ENCODE measurements at places on chromosomes 2 and 18.

- DNase-seq = no peak
Measured at GRCh38 chr2:147945660-147946059, 74.9 kb downstream of the ORC4 start.

- DNase-seq = no peak
Measured at GRCh38 chr2:133674433-133675331, 106.4 kb upstream of the NCKAP5 start.

DNA sequence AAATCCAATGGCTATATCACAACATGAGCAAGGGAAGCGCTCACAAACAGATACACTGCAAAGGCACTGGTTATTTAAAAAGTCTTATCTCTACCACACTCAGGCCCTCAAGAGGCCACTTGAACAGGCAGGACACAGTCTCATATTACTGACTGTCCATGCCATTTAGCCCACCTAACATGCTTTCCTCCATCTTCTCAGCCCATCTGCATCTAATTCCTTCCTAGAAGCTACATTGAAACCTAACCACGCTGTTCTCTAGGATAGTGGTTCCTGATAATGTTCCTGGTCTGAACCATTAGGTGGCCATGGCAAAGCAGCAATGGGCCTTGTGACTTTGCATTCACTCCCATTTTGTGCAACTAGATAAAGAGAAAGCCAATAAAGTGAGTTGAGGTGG is 22.5 kb upstream of the NEB start:
- no peak for DNase-seq

DNA sequence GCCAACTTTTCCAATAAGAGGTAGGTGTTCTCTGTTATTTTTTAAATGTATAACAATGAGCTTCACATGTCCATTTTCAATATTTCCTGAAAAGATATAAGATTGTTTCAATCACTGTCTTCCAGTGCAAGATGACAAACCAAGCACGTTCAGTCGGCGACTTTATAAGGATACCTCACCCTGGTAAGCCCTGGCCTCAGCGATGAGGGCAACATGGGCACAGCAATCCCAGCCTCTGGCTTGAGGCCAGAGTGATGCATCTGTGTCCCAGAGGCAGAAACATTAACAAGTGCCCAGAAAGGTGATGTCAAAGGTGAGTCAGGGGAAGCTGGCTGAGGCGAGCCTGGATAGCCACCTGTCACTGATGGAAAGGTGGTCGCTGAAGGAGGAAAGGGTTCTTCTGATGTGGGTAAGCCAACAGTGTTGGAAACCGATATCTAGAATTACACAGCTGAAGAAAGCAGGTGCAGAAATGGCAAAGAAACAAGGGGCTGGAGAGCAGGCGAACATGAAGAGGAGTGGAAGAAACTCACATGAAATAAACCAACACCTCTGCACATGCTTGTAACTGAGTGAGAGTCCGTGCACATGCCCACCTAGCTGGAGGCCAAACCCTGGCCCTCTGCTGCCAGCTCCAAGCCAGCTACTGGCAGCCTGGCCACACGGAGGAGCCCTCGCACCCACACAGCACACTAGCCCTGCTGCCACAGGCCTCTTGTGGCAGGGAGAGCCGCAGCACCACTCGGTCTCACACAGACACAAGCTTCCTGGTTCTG is 65.5 kb downstream of the FBXO15 start:
- DNase-seq = peak; percentile 80

- no peak for DNase-seq
Measured at GRCh38 chr18:26734760-26735159, 130.7 kb downstream of the AQP4 start.

GRCh38 chr2:209719034-209719433 is 52.6 kb upstream of the UNC80 start:
- no peak for DNase-seq

GRCh38 chr2:43045866-43046265 is 180.5 kb downstream of the ZFP36L2 start:
- no peak for DNase-seq

- DNase-seq = no peak
Measured at GRCh38 chr2:236982693-236983455, 102.8 kb upstream of the COPS8 start.

GRCh38 chr18:69537183-69537582 is 136.5 kb downstream of the DOK6 start:
- no peak for DNase-seq

GRCh38 chr2:217588266-217588665 is 414.5 kb downstream of the TNS1 start:
- no peak for DNase-seq

GRCh38 chr2:84748341-84748740 is 132.5 kb downstream of the TRABD2A start:
- DNase-seq = no peak

GRCh38 chr2:232377319-232377718 is 1.2 kb upstream of the ALPP start:
- no peak for DNase-seq

DNA sequence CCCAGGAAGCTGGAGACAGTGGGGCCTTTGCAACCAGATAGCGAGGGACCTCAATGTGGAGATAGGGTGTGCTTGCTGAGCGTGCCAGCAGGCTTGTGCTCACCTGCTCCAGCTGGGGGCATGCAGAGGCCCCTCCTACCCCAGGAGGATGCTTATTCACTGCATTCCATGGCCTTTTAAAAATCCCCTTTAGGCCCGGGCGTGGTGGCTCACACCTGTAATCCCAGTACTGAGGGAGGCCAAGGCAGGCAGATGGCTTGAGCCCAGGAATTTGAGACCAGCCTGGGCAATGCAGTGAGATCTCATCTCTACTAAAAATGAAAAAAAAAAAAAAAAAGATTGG is 54.5 kb downstream of the ODC1 start:
- no peak for DNase-seq

DNA sequence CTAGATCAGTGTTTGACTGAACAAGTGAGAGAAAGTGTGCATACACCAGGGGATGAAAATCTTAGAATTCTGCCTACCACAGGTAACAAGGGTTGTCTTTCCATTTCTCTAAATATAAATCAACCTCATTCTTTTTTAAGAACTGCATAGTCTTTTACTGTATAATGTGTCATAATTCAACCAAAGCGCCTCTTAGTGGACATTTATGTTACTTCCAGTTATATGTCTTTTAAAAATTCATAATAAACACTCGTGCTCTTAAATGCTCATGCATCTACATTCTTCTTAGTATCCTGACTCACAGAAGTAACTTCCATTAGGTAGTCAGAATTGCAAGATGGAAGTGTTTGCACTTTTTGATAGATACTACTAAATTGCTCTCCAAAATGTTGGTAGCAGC is 76.2 kb downstream of the CHRNA1 start:
- no peak for DNase-seq

- DNase-seq = no peak
Measured at GRCh38 chr2:213848631-213849030, 562.2 kb upstream of the VWC2L start.

DNA sequence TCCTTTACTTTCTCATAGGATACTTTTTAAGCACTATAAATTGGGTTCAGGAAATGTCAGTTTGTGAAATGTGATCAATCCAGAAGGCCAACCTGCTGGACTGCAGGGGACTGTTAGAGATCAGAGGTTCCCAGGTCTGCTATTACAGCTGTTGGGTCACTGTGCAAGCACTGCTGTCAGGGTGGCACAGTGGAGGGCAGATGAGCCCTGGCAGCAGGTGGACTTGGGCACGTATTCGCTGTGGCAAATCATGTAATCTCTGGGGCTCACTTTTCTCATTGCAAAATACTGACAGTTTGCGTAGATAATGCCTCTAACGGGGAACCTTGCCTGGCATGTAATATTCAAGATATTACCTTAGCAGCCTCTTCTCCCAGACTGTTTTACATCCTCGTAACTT is 18.1 kb downstream of the RAB31 start:
- no peak for DNase-seq

DNA sequence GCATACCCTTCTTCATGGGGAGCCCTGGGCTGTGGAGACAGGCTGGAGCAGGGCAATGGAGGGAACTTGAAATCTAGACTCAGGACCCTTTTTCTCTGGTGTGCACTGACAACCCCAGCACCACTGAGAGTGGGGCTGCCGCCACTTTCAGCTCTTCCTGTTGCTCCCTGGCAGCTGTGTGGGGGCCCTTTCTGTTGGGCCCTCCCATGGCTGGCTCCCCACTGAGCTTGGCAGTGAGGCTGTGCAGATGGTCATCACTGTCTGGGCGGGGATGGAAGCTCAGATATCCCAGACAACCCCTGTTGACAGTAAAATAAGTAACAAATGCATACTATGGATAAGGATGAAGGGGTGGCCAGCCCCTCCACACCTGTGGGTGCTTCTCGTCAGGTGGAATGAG is 6.7 kb downstream of the MYO7B start:
- no peak for DNase-seq

DNA sequence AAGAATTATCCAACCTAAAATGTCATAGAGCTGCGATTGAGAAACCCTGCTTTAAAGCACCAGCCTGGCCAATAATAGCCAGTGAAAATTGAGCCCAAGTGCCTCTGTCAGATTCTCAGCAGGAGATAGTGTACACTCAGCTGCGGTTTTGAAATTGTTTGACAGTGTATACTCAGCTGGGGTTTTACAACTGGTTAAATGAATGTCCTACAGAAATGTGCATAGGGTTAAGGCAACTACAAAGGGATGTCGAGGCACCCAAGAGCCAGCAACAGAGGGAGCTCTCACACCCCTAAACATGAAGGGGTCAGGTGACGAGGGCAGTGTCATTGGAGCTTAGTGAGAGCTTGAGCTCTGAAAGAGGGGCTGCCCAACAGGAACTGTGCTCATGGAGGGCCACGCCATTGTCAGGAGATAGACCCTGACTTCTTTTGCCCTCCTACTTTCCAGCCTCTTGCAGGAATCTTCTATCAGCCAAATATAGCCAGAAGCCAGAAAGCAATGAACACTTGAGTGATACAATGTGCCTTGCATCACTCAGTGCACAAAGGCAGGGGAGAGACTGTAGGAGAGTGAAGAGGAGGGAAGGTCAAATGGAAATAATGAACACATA is 15.1 kb downstream of the ACTG2 start:
- DNase-seq = peak; percentile 74

- no peak for DNase-seq
Measured at GRCh38 chr2:204538182-204539018, 6.9 kb upstream of the PARD3B start.

GRCh38 chr18:58045242-58046092 is 1.4 kb downstream of the NEDD4L start:
- DNase-seq = peak; percentile 40

DNA sequence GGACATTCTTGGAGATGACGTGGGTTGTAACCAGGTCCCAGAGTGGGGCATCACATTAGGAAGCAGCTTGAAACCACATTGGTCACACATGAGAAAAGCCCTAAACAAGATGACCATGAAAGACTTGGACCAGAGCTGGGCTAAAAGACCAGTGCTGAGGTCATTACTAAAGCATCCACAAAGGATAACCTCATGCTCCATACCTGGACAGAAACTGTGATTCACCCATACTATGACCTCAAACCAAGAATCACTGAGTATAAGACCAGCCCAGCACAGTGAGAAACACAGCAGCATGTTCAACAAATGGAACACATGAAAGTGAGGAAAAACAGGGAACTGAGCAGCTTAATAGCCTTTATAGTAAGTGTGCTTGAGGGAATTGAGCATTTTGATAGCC is 635.5 kb upstream of the NETO1 start:
- DNase-seq = no peak

DNA sequence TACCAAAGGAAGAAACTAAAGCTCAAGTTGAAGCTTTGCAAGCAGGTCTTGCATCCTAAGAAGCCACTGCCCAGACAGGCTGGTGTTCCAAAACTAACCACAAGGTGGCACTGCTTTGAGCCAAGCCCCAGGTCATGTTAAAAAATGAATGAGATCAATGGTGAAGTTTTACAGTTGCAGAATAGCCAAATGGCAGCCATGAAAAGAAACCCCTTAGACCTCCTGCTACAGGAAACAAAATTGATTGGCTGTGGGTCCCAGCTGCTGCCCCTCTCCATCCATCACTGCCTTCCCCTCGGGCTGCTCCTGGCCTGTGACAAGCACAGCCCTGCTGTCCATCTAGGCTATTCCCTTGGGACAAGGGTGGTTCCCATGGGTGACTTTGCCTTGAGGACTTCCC is 20.7 kb upstream of the MREG start:
- peak; percentile 88 for DNase-seq

- no peak for DNase-seq
Measured at GRCh38 chr2:45872211-45872610, 220.7 kb downstream of the PRKCE start.

GRCh38 chr18:8901019-8901418 is 195.7 kb downstream of the MTCL1 start:
- DNase-seq = no peak

DNA sequence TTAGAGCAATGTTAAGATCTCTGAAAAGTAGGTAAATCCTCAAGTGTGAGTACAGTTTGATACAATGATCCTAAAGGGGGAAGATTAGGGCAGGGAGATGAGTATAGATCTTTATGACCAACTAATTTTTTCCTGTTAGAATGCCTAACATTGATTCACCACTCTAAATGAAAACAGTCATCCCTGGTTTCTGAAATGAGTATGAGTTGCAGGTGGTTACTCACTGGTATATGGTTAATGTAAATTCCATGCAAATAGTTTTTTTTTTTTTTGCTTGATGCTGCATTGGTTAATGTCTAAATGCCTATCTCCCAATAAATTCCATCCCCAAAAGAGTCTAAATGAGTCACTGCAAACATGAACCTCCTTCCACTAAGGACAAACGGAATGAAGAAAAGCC is 55.0 kb upstream of the SERPINB2 start:
- no peak for DNase-seq

DNA sequence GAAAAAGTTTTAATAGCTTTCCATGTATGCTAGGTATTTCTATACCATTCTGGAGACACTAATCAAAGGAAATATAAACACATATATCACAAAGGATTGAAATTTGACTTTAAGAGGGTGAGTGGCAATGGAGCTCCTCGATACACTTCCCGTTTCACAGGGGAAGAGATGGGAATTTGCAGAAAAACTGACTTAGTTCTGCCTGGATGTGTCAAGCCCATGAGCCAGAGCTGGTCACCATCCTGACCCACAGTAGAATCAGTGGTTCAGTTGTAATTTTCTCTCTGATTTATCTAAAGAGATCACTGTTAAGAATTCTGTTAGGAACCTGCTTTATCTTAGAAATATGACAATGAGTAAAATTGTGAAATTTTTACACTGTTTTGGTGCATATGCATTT is 34.2 kb downstream of the PLCL1 start:
- DNase-seq = no peak

- DNase-seq = no peak
Measured at GRCh38 chr2:67465623-67466022, 68.5 kb downstream of the ETAA1 start.

DNA sequence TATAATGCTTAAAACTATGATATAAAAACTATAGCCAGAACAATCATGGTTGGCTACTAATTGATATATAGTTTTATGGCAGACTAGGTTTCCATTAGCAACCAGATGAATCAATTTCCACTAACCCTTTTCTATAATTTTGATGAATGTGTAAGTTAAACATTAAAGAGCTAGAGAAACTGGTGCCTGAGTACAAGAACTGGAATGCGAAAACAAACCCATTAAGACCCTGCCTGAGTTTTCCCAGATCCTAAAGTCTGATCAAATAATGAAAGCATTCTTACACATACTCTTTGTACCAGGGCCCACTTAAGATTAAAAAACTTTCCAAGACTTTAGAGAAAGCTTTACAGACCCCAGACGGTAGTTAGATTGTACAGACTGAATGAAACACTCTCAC is 21.3 kb downstream of the MRPL19 start:
- no peak for DNase-seq

All from activated CD8-positive, alpha-beta memory T cell treated with anti-CD3 and anti-CD28 coated beads, Interleukin-2, amount 10 ng/mL, durations not matched to agents 7 days and 5 days (primary cell).